ENCODE measurements at places on chromosomes 4 and X. TPM values are rescaled to one million over a fixed set of nuclear protein-coding genes. Genes with fewer than 3 reads are reported as not detected.

Gene NOX1
- total RNA-seq = not detected

Gene TRIM60
- not detected for total RNA-seq

Gene SLC9B1
- 1.3 TPM for total RNA-seq

Gene ITGB1BP2
- 2.1 TPM for total RNA-seq

DNA sequence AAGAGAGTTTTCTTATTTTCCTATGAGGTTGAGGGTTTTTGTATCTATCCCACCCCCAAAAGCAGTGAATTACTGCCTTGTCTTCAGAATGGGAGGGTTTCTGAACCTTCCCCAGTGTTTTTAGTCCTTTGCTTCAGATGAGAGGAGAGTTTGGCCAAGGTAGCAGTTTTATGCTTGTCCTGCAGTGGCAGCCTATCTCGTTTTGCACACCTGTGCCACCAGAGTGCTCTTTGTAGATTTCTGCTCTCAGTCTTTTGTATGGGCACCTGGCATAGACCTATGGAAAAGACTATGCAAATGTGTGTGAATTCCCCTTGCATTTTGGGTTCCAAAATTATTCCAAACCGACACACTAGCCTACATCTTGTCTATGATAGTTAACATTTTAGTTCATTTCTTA lies 5.8 kb downstream of the TBC1D19 start:
- no peak for DNase-seq

DNA sequence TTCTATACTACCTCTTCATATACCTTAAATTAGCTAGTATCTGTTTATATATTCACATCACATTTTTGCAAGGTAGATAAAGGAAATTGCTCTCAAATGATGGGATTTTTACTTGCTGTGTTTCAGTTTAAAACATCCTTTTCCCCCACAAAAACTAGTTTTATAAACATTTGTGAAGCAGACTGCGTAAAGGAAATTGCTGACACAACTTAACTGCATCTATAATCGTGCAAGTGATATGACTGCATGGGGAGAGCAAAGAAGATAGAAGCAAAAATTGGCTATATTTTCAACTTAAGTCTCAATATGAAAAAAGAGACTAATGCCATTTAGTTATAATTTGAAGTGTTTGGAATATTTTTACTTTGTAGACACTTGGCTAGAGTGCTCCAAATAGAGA lies 385.2 kb downstream of the C4orf33 start:
- DNase-seq = no peak

DNA sequence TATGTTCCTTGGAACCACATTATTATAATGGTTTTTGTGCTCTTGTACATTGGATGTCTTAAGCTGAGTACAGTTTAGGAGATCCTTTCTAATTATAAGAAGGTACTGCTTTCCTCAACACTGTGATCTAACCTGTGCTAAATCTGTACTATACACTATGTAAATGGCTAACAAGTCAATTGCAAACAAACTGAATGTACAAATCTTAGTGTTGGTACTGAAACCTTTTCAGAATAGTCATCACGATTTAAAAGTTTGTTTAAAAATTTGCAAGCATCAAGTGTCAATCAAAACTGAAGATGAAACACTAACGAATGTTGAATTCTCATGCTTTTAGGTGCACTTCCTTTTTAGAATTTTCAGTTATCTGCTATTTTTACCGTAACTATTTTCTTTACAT lies 2090.4 kb upstream of the TENM3 start:
- DNase-seq = no peak

DNA sequence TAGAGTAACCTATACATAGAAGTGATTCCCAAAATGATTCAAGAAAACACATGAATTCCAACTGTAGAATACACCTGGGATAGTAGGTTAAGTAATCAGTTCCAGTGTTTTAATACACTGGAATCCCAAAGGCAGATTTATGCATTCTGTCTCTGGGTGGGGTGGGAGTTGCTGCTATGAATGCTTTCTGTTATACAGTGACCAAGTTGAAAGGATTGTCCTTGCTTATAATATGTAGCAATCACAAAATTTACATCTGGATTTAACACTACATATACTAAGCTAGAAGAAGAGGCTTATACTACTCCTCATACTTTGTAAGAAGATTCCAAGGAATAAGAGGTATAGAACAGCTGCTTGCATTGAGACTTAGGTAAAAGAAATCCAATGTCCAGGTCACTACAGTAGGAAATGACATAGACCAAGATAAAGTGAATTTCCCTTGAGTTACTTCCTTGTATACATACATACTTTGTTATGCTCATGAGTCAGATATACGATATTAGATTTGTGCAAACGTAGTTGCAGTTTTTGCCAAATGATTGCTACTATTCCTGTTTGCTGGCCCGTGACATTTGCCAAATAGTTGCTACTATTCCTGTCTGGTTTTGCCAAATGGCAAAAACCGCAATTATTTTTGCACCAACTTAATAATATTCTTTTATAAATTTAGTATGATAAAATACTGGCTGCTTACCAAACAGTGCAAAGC lies 210.5 kb upstream of the DIAPH2 start:
- no peak for DNase-seq

- no peak for DNase-seq
Measured at GRCh38 chr4:112516471-112517066, 589 bp upstream of the NEUROG2 start.

DNA sequence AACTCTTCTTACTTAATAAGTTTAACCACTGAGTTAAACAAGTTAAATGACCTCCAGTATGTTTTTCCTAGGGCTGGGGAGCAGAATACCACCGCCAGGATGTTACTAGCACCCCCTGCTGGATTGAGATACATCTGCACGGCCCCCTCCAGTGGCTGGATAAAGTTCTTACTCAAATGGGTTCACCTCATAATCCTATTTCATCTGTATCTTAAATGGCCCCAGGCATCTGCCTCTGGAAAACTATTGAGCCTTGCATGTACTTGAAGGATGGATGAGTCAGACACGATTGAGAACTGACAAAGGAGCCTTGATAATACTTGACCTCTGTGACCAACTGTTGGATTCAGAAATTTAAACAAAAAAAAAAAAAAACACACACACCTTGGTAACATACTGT lies 61.5 kb upstream of the MMAA start:
- DNase-seq = no peak

- DNase-seq = no peak
Measured at GRCh38 chr4:55380576-55380975, 15.2 kb upstream of the TMEM165 start.

DNA sequence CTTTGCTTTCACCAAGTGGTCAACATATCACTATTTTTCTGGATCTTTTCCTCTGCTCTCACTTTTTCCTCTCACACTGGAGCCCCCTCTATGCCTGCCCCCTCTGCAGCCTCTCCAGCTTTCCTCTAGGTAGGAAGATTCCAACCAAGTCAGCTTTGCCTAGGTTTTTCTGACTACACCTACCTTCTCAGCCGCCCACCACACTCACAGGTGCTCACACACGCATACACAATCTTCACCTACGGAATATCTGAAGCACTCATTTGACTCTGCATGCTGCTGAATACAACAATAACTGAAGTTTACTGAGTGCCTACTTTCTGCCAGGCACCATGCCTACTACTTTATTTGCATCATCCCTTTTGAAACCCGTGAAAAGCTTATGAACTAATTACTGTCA lies 328.0 kb downstream of the PPP3CA start:
- no peak for DNase-seq

GRCh38 chrX:31266203-31267076 lies 194.6 kb upstream of the FTHL17 start:
- peak; percentile 91 for DNase-seq

DNA sequence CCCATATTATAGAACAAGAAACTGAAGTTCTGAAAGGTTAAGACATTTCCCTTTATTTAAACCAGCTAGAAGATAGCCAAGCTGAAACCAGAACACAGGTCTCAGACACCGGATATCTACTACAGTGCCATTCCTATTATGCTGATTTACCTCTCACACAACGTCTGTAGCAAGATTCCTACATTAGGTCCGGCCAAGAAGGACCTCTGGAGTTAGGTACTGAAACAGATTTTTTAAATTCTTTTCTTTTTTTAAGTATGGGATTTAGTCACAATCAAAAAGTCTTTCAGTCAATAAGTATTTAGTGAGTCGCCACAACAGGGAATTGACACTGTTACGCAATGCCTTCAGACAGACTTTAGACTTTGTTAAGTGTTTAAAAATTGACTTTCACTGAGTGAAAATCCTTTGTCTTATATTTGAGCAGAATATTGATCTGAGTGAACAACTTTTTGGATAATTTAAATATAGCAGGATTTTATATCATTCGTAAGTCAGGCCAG lies 26.5 kb upstream of the SPANXN4 start:
- no peak for DNase-seq

DNA sequence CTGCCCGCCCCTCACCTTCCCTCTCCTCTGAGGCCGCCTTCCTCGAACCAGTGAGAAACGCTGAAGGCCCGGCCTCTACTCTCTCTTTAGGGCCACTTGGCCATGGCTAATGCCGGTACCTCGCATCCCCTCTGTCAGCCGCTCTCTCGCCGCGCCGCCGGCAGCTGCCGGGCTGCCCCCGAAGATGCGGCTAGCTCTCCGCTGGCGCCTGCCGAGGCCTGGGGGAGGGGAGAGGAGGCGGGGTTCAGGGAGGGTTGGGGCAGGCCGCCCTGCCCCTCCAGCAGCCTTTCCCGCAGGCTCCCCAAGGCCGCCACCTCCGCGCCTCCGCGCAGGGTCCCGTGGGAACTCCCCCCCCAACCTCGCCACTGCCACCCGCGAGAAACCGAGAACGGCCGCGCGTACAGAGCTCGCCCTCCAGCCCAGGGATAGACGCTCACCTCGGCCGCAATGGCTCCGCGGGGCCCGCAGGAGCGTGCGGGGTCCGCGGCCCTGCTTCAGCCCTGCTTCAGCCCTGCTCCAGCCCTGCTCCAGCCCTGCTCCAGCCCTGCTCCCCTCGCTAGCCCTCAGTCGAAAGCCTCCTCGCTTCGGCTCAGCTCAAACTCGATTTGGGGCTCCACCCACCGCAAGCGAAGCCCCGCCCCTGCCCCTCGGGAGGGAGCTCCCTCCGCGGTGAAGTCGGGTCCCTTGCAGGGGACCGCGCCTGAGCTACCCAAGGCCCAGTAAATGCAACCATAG lies at the start of gene HUWE1:
Gene HUWE1 (minus strand): TSS at position 569 of the 735 bp plus-strand sequence. CDS start 32,612 bp downstream, outside the sequence.
- no peak for DNase-seq

DNA sequence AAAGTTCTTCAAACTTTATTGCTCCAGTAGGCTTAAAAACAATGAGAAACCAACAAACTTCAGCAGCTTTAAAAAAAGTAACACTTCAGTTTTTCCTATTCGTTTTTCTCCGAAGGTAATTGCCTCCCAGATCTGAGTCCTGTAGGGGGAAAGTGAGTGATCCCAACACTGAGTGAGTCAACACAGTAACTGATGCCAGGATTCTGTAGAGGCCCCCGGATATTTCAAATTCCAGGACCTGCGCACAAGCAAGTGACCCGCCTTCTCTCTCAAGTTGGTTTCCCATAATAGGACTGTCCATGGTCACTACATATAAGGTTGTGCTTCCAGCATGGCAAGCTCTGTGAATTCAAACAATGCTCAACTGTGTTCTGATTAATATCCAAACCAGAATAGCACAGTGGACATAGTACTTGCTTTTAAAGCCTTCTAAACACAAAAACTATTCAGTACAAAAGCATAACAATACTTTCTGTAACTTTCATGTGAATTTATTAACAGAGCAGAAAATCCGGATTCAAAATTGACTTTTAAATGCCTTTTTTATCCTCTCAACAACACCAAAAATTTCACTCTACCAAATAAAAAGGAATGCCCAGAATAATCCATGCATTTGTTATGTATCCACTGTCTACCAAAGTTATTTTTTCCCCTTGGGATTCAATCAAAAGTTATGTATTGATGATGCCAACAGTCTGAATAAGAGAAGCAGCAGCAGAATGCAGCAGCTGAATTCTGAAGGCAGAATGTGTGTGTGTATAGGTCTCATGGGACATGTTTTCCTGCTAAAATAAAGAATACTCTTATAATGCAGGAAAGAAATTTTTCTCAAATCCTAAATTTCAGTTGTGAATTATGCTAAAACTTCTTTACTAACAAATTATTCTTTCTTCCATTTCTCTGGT lies at the start of gene DMD:
Gene DMD (minus strand): TSS at position 194 of the 905 bp plus-strand sequence. CDS start 237 bp downstream, outside the sequence.
- DNase-seq = no peak

DNA sequence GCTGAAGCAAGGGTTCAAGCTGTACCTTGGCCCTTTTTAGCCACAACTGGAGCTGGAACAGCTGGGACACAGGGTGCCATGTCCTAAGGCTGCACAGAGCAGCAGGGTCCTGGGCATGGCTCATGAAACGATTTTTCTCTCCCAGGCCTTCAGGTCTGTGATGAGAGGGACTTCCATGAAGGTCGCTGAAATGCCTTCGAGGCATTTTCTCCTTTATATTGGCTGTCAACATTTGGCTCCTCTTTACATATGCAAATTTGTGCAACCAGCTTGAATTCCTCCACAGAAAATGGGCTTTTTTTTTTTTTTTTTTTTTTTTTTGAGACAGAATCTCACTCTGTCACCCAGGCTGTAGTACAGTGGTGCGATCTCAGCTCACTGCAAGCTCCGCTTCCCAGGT lies 430.8 kb downstream of the PCDH11X start:
- no peak for DNase-seq

DNA sequence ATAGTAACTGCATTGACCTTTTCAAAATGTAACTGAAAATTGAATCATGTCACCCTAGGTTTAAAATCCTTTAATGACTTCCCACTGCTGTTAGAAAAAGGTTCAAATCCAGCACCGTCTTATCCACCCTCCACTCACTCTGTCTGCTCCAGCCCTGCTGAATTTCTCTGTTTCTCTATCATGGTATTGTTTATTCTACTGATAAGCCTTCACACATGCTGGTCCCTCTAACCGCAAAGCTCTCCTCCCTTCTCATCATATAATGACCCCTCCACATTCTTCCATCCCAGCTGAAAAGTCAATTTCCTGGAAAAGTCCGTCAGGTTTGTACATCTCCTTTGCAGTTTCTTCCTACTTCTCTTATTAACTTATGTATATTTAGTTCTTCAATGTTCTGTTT lies 389.2 kb upstream of the F9 start:
- DNase-seq = no peak

DNA sequence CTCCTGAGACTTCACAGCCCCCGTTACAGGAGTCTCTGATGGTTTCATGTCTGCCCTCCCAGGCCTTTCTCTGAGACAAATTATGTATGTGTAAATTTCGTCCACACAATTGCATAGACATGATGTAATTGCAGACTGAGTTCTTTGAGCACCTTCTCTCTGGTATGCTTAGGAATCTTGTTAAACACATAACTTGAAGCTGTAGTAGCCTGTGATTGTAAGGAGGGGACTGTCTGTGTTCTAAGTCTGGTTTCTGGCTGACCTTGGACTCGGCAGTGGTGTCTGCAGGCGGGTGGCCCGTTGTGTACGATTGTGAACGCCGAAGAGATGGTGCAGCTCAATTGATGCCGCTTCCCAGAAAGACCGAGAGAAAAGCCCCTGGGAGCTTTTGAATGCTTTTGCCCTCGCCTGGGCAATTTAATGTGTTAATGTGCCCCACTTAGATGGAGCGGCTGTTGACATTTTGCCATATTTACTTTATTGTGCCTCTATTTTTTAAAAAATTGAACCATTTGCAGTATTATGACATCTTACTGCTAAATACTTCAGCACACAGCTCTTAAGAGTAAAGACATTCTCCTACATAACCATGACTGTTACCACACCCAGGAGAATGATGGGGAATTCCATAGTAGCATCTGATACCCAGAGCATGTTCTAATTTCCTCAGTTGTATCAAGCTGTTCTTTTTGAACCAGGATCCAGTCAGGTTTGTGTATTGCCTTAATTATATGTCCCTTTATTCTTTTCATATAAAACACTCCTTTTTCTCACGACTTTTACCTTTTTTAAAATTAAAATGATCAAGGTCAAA lies 58.4 kb upstream of the TADA2B start:
- DNase-seq = no peak

All from chondrocyte (in vitro differentiated cells).